ENCODE measurements at places on chromosomes 2 and 18. TPM values are rescaled to one million over a fixed set of nuclear protein-coding genes. Genes with fewer than 3 reads are reported as not detected.

ZSWIM2 gene
- not detected for total RNA-seq

GKN2 gene
- total RNA-seq, result not detected

CGREF1 gene
- total RNA-seq, result 1.8 TPM

ASXL2 gene
- total RNA-seq, result 6.6 TPM

CRYGD gene
- not detected for total RNA-seq

MAP3K19 gene
- total RNA-seq, result not detected

ALS2 gene
- total RNA-seq, result 19.8 TPM
